ENCODE measurements at places on chromosomes 1 and 21.

- DNase-seq: no peak
Observed at GRCh38 chr1:52122384-52122783, 19.5 kb upstream of the ZFYVE9 start.

GRCh38 chr1:34858901-34859445 is 576 bp downstream of the SMIM12 start:
- DNase-seq: no peak

- DNase-seq: no peak
Observed at GRCh38 chr1:94636624-94637023, 95.1 kb upstream of the F3 start.

- DNase-seq: no peak
Observed at GRCh38 chr21:42367367-42368165, 1.2 kb upstream of the TFF1 start.

GRCh38 chr1:27878787-27879335 is 6.5 kb downstream of the THEMIS2 start:
- no peak for DNase-seq

- no peak for DNase-seq
Observed at GRCh38 chr21:41955516-41955915, 1.7 kb upstream of the C2CD2 start.

- no peak for DNase-seq
Observed at GRCh38 chr1:214553142-214553710, 1.8 kb upstream of the PTPN14 start.

GRCh38 chr21:36207577-36208320 is 51.1 kb downstream of the DOP1B start:
- DNase-seq: no peak

- no peak for DNase-seq
Observed at GRCh38 chr1:85268801-85269585, 7.4 kb downstream of the BCL10 start.

DNA sequence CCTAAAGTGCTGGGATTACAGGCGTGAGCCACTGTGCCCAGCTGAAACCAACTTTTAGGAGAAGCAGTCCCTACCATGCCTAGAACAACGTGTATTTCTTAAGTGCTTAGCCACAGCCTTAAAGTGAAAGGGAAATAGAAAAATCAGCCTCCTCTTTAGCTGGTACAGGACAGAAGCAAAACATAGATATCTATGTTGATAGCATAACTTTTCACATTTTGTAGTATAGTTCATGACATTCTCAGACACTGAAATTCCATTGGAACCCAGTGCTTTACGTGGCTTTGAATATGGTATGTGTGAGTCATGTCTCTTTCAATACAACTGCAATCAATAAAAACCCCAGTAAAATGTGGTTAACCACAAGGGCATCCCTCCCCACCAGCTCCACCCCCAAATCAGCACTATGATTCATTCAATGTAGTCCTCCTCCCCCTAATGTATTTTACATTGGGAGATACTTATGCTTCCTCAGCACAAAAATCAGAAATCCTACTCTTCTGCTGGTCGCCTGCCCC is 32.1 kb downstream of the TGFB2 start:
- DNase-seq: no peak

DNA sequence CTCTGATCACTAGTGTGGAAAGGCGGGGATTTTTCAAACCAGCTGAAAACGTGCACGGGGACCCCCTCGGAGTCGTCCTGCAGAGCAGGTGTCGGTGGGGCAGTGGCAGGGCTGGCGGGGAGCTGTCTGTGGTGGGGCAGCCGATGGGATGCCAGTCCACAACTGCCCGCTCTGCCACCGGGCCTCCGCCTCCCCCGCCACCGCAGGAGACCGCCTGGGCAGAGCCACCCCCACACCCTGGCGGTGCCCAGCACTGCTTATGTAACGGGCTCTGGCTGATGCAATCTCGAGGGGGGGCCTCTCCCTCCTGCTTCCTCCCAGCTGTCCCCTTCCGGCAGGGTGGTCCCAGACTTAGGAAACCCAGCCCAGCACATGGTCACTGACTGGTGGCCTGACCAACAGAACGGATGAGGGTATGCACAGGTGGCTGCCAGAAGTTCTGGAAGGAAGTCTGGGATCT is 9.3 kb downstream of the CHD5 start:
- no peak for DNase-seq

- no peak for DNase-seq
Observed at GRCh38 chr21:27112186-27112585, 145.3 kb upstream of the ADAMTS5 start.

DNA sequence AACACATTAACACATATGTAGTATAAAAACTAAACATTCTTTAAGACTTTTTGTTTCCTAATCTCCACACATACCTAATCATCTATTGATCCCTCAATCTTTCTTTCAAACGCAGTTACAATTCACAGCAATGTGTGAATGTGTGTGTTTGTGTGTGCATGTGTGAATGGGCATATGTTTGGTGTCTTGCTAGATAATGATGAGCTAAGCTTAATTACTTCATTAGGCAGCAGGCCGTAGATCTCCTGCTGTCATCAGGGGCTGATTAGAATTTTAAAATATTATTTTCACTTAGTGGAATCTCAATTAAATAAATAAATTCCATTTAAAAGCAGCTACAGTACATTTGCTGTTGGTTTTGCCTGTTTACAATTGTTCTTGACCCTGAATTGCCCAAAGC is 187.8 kb upstream of the LHX8 start:
- DNase-seq: no peak

DNA sequence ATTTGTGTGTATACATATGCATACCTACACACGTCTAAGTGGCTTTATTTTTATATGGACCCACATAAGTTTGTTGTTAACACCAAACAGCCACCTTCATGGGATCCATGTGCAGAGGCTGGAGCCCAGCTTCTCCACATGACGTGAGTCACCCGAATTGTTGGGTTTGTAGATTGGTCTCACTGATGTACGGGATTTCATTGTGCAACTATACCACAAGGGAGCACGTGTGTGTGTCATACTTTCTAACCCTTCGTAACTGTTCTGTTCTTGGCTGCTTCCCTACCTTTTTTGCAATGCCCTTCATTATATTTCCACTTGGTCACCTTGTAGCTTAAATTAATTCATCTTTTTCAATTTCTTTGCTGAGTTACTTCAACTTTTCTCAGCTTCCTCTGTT is 21.0 kb downstream of the SPRTN start:
- no peak for DNase-seq

GRCh38 chr1:44250068-44250781 is 37.0 kb downstream of the DMAP1 start:
- DNase-seq: no peak

- no peak for DNase-seq
Observed at GRCh38 chr1:228905701-228906101, 170.4 kb downstream of the RHOU start.

DNA sequence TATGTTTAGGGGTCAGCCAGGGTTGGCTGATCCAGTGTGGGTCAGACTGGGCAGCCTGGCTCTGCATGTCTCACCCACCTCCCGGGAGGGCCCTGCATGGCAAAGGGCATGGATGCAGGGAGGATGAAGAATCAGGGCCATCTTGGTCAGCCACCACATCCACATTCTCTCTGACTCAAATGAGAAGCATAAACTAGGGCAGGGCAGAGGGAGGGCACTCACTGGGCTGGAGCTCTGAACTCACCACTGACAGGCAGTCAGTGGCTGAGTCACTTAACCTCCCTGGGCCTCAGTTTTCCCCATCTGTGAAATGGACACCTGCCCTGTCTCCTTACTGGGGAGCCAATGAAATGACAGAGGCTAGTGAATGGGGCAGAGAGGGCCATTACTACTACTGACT is 4.3 kb upstream of the CELA2A start:
- no peak for DNase-seq

DNA sequence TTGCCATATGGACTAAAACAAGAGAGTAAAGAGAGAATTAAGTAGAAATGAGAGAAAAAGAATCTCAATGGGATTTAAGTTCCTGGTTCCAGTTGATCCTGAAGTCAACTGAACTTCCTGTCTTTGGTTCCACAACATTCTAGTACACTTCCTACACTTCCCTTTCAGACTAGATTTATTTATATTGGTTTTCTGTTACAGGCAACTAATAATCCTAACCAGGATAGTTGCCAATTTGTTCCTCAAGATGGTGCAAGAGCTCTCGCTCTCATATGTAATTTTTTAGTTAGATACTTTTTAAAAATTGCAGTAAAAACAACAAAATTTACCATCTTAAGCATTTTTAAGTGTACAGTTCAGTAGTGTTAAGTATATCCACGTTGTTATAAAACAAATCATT is 28.8 kb upstream of the TRIM45 start:
- DNase-seq: no peak

DNA sequence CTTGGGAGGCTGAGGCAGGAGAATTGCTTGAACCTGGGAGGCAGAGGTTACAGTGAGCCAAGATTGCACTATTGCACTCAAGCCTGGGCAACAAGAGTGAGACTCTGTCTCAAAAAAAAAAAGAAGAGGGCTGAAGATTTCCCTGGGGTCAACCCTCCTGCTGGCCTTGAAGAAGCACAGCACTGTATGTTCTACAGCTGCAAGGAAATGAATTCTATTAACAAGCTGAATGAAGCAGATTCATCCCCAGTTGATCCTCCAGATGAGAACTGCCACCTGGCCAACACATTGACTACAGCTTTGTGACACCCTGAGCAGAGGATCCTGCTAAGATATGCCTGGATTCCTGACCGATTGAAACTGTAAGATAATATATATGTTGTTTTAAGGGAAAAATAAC is 129.5 kb downstream of the ADSS2 start:
- DNase-seq: no peak

DNA sequence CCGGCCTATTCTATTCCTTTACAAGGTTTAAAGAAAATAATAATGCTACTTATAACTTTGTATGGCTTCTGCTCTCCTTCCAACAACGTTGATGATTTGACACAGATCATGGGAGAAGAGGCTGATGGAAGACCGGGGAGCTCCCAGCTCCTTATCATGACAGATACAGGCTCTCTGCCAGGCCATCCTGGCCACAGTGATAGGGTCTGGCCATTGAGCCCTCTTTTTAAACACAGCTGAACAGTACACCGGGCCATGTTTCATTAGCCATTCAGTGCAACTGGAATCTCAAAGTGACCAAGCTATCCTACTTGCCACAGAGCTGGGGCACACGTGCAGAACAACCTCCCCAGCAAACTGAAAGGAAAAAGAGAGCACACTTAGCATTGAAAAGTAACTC is 34.9 kb downstream of the DNAJC11 start:
- DNase-seq: no peak

- no peak for DNase-seq
Observed at GRCh38 chr1:72845381-72845780, 563.0 kb upstream of the NEGR1 start.

DNA sequence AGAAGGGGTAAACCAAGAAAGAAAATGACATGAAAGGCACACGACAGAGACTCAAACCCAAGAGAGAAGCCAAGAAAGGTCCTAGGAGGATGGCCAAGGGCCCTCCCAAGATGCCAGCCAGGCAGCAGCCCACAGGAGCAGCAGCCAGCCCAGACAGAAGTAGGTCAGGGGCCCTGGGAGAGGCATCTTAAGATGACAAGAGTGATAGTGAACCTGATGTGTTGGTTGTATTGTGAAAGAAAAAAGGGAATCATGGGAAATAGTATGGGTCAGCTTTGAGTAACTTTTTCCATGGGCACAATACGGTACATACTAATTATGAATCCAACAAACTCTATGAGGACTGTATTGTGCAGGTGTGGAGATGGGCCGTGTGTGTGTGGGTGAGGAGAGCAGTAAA is 3.3 kb downstream of the CCSAP start:
- DNase-seq: no peak

DNA sequence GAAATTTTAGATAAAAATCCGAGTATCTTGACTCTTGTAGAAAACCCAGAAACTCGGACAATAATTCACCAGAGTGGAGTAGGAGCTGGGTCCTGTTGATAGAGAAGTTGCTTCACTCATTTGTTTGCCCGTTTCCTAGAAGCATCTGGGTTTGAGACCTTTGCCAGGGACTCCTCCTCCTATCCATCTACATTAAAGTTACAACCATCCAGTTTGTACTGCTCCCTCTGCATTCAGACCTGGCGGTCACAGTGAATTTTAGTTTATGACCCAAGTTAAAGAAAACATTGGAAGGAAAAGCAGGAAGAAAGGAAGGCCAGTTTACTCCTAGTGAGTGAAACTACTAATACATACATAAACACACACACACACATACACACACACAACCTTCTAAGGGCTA is 64.6 kb downstream of the CLDN17 start:
- no peak for DNase-seq

DNA sequence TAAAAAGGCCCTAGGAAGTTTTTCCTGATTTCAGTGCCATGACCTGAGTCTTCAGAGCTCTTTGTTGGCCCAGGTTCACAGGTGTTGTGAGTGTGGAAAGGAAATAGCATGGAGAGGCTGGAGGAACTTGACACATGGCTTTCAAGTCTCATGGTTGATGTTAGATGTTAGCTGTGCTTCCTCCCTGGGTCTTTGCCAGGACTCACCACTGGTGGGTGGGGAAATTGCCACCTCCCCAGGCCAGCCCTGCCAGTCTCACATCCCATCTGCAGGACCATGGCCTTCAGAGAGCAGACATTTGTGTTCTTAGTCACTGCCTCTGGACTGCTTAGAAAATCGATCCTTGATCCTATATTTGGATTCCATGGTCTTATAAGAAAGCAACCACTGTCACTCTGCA is 383.2 kb downstream of the DISC1 start:
- no peak for DNase-seq

DNA sequence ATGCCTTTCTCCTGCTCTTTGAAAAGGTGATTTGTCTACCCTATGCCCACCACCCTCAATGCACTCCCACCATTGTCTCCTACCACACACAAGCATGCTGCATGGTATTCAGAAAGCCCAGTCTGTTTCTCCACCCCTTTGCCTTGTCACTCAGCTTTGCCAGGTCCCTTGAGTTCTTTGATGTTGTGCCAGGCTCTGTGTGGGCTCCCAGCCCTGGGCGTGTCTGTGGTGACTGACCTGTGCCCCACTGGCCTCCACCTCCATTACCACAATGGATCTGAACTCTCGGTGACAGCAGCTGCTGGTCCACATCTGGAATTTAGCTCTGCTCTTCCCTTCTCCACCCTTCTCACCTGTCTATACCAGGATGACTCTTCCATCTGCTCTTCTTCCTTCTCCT is 34.9 kb downstream of the ATP2B4 start:
- no peak for DNase-seq

Measured in NCI-H2107 (cell line).